Fibroblast of lung (primary cell): ENCODE measurements at places on chromosomes 2 and 18.

- no peak for DNase-seq
These were observed 519.9 kb upstream of the TNP1 start for GRCh38 chr2:217379807-217380206.

DNA sequence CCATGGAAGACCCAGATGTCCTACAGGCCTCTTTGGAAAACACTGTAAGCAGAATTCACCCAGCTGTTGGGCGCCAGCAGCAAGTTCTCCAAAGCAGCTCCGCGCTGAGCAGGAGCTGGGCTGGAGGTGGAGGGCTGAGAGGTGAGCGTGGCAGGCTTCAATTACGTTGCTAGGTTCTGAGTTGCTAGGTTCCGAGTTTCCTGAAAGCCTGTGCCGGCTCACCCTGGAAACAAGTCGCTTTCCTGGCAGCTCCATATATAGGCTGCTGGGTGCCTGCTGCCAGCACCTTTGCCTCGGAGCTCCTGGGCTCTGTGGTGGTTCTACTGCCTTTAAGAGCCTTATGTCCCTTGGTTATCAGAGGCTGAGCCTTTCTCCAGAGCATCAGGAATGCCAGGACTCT lies 14.4 kb upstream of the EGR4 start:
- no peak for DNase-seq

DNA sequence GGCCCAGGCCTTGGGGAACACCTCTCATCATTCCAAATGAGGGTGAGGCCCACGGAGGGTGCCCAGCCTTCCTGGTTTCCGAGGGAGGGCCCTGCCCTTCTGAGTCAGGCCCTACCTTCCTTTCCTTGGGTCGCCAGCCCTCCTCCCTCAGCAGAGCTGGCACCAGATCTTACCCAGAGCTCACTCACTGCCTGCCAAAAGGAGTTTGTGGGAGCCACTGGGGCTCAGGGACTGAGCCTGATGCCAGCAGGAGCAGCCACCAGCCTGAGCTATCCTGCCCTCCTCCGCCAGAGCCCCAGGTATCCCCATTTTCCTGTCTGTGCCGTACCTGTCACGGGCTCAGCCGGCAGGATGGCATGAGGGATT lies 64.1 kb downstream of the NRP2 start:
- no peak for DNase-seq

- no peak for DNase-seq
These were observed 310.2 kb upstream of the GALNT5 start for GRCh38 chr2:156947261-156947660.

DNA sequence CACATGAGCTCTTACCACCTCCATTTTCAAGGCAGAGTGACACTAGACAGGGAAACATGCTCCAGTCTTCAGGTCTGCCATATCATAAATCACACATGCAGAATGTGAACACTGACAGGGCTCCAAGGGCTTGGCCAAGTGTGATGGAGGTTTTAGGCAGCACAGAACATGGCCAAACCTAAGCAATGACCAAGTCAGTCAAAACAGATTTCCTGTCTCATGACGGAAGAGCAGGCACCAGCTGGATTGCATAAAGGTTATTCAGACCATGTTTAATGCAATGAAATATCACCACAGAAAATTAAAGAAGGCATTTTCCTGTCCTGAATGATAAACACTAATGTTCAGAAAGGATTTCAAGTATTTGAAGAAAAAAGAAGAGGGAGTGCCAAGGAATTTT lies 72.5 kb downstream of the SUMO1 start:
- peak; percentile 26 for DNase-seq

DNA sequence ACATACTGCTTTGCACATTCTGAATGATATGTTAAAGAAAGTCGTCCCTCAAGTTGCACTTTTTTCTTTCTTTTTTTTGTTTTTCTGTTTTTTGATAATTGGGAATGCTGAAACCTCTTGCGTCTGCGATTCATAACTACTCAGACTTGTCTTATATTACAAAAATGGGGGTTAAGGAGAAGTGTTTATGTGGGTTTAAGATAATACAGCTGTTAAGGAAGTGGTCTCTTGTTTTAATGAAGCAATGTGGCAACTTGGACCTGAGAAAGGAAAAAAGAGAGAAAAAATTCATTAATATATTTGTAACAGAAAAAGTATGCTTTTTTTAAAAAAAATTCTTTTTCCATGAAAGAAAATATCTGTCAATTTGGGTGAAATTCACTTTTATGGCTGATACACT lies 268.5 kb upstream of the CCDC68 start:
- DNase-seq, result peak; percentile 25

DNA sequence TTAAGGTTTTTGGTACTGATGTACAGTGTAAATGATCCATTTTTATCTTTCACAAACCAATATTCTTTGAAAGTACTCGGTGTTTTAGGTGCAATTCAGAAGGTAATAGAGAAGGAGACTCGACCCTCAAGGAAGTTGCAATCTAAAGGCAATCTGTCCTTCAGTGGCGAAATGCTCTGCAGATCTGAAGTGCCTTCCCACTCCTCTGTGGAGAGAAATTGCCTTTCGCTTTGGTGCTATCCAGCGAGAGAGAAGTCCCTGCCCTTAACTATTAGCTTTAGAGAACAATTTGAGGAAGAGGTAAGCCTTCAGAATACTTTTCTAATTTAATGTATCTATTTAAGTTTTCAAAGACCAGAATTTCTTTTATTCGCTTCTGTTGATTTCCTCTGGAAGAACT lies 371.8 kb upstream of the FANCL start:
- no peak for DNase-seq

DNA sequence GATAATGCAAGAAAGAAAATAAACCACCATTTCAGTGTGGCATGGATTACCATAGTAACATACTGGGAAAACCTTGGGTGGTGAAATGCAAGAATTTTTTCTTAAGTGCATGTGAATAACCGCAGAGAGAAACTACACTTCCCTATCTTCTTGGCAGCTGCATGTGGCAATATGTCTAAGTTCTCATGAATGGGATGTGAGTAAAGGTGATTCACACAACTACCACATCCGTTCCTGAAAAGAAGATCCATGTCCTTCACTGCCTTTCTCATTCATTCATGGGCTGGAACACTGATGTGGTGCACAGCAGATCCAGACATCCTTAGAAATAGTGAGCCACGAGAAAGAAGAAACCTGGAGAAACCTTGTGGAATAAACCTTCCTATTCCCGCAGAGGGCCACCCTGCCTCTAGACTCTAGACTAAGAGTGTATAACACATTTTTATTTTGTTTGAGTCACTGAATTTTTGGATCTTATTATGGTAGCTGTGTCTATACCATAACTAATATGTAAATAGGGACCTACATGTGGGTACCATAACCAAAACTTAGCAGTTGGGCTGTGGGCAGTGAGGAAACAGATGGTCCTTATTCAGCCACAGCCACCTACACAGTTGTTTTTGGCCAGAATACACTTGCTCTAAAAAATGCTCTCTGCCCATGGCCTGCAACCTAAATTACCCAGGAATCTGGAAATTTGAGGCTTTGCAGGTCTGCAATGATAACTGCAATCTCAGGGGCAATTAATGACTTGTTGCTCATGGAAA lies 573.3 kb downstream of the LRP1B start:
- DNase-seq, result peak; percentile 83

DNA sequence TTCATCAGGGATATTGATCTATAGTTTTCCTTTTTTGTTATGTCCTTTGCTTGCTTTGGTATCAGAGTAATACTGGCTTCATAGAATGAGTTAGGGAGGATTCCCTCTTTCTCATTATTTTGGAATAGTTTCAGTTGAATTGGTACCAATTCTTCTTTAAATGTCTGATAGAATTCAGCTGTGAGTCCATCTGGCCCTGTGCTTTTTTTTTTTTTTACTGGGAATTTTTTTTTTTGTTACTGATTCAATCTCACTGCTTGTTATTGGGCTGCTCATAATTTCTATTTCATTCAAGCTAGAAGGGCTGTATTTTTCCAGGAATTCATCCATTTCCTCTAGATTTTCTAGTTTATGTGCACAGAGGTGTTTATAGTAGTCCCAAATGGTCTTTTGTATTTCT lies 103.9 kb downstream of the RND3 start:
- DNase-seq, result no peak

DNA sequence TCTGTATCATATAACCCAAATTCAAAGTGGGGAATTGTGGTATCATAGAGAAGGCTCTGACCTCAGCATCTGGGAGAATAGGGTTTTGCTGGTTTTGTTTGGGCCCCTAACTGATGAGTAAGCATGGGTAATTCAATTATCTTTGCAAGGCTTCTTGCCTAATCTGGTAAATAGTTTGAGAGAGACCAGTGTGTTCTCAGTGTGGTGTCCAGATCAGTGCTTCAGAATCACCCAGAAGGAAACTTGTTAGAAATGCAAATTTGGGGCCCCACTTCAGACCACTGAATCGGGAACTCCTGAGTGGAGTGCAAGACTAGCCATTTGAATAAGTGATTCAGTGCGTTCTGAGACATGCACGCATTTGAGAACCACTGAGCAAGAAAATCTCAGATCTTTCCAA lies 282.7 kb downstream of the EPHA4 start:
- DNase-seq, result peak; percentile 60

- no peak for DNase-seq
These were observed 24.3 kb downstream of the ASAP2 start for GRCh38 chr2:9230881-9231280.
